ENCODE measurements at places on chromosomes 6 and 20.

DNA sequence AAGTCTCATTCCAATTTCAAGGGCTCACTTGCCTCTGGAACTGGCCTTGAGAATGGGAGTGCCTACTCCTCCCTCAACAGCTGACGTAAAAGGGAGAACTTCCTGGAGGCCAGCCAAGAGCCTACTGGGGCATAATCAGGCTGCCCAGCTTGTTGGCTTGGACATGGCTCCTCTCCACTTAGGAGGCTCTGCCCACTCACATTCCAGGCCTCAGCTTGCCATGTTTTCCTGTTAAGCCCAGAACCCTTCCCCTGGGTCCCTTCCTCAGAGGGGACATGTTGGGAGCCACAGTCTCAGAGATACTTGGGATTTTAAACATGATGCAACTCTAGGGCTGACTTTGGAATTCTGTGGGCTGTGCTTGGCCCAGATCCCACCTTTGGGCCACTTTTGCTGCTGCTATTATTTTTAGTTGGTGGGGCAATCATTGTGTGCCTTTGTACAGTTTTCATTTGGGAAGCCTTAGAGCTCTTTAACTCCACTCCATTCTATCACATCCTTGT, 31.5 kb upstream of the ADTRP start:
- no peak for DNase-seq

GRCh38 chr6:132726608-132726975, 12.7 kb upstream of the VNN1 start:
- DNase-seq, result no peak

DNA sequence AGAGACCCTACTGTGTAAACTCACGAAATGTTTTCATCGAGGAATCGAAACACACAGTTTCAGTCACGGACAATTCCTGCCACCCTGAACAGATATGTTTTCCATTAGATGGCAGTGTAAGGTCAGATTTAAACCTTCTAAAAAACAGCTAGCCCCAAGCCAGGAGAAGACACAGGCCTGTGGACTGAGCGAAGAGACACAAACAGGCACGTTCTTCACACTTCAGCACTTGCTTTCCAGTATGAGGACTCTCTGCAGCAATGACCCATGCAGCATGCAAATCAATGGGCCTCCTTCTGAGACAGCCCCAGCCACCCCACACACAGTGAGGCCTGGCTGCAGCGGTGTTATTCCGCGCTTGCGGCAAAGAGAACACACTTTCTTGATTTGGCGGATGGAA, 31.9 kb downstream of the HUS1B start:
- DNase-seq, result no peak

- DNase-seq, result no peak
These were observed 21.7 kb upstream of the SSTR4 start for GRCh38 chr20:23013429-23013828.

DNA sequence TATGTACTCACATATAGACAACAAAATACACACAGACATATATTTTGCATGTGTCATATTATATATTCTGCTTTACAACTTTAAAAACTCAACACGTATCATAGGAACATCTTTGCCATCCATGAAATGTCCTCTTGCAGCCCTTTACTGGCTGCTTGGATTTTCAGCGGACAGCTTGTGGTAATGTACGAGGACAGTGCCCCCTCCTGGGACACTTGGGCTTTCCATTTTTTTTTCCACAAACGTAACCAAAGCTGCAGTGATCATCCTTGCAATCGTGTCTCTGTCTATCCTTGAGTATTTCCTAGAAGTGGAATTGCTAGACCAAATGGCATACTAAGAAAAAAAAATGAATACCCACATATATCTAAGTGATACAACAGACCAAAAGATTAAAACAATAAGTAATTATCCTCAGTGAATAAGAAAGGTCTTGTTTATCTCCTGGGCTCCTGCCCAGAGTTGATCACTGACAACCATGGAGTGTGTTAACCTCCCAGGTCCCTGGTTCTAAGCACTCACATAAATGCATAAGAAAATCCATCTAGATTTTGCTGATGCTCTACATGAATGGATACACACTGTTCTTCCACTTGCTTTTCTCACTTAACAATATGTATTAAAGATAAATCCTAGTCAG, 18.1 kb downstream of the BPI start:
- DNase-seq, result no peak

DNA sequence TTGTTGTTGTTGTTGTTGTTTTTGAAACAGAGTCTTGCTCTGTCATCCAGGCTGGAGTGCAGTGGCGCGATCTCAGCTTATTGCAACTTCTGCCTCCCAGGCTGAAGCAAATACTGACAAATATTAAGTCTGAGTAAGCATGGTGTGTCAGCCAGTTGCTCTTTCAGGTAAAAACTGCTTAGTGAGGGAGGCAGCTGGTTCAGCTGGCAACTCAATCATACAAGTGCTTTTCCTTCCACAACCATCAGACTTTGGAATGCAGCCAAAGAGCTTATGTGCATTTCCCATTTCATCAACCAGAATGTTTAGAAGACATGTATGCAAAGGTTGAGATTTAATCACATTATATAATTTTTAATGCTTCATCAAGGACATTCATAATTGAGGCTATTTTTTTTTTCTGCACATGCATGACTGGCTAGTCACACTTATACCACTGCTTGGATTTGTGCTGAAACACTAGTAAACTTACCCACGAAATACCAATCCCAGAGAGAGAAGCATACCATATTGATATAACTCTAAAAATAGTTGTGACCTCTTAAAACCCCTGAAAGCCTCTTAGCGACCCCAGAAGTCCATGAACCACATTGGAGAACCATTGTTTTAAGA, 56.0 kb downstream of the CLIC5 start:
- DNase-seq, result no peak

- DNase-seq, result no peak
These were observed 190.0 kb downstream of the UBE3D start for GRCh38 chr6:82875573-82876185.
